Fibroblast of skin of scalp (primary cell): ENCODE measurements at places on chromosomes 4 and X.
A peak's percentile ranks its signal among the peaks of the same experiment; 100 is the strongest.

- no peak for DNase-seq
These were observed 12.2 kb downstream of the UCP1 start for GRCh38 chr4:140556372-140557085.

DNA sequence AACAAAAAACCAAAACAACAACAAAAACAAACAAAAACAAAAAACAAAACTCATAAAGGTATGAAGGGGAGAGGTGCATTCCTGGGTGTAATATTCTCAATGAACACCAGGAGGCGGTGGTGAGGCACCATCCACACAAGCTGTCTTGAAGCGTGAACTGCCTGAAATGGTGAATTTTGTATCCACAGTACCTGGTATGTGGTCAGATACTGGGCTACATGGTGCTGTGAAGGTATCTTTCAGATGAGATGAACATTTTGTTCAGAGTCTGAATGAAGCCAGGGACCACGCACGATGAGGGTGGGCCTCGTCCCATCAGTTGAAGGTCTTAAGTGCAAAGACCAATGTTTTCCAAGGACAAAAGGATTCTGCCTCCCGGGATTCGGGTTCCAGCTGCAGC lies 58.5 kb downstream of the ASMT start:
- no peak for DNase-seq

- peak; percentile 46 for DNase-seq
These were observed 47.8 kb upstream of the HSD17B10 start for GRCh38 chrX:53481816-53482465.

- DNase-seq = no peak
These were observed 970.1 kb downstream of the ADGRL3 start for GRCh38 chr4:62170235-62170634.

GRCh38 chrX:55754861-55755294 lies 37.3 kb downstream of the RRAGB start:
- no peak for DNase-seq

DNA sequence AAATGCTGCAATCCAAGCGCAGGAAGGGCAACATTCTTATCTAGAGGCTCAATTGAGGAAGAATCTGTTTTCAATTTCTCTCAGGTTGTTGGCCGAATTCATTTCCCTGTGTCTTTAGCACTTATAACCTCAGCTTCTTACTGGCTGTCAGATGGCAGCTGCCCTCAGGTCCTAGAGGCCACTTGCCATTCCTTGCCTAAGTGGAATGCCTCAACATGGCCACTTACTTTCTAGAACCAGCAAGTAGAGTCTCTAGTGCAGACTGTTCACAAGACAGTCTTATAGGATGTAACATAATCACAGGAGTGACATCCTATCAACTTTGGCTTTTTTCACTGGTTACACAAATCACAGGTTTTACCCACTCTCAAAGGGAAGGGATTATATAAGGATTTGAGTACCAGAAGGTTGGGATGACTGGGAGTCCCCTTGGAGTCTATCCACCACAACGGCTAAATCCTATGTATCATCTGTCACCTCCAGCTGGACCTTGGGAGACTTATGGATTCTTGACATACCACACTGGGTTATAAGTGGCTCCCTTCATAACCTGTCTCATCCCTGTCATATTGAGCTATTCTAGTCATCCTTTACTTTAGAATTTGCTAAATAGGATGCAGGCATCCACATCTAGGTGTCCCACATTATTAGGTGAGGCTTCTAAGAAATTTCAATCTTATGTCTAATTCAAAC lies 297.9 kb upstream of the CTSO start:
- peak; percentile 2 for DNase-seq

- peak; percentile 2 for DNase-seq
These were observed 159.6 kb downstream of the TET2 start for GRCh38 chr4:105306158-105306781.

DNA sequence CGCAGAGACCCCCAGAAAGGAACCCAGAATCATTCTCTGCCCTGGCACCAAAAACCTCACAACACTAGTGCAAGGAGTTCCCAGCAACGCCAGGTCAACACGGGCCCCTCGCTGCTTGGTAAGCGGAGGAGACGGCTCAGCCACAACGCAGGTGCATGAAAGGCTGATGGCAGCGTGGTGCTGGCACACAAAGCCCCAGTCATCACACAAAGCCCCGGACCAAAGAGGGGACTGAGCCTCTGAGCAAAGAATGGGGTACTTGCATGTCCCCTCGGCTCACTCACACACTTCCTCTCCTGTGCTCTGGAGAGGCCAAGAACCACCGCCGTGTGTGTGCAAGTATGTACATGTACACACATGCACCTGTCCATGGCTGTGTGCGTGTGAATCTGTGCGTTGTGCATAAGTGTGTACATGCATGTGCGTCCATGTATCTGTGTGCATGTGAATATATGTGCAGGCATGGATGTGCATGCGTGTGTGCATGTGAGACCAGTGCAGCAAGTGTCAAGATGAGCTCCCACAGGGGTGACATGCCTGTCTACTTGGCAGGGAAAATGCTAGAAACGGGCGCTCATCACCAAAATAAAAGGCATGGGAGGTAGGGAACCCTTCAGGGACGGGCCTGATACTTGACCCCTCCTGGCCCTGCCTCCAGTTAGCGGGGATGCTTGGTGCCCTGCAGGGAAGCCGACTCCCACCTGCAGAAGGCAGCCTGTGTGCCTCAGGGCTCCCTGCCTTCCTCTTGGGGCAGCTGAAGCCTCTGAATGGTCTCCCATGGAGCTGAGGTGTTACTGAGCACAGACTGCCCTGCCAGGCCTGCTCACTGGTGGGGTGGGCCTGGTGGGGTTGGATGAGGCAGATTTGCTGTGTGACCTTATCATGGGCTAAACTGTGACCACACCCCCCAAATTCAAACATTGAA lies 60.4 kb downstream of the ZFYVE28 start:
- no peak for DNase-seq

DNA sequence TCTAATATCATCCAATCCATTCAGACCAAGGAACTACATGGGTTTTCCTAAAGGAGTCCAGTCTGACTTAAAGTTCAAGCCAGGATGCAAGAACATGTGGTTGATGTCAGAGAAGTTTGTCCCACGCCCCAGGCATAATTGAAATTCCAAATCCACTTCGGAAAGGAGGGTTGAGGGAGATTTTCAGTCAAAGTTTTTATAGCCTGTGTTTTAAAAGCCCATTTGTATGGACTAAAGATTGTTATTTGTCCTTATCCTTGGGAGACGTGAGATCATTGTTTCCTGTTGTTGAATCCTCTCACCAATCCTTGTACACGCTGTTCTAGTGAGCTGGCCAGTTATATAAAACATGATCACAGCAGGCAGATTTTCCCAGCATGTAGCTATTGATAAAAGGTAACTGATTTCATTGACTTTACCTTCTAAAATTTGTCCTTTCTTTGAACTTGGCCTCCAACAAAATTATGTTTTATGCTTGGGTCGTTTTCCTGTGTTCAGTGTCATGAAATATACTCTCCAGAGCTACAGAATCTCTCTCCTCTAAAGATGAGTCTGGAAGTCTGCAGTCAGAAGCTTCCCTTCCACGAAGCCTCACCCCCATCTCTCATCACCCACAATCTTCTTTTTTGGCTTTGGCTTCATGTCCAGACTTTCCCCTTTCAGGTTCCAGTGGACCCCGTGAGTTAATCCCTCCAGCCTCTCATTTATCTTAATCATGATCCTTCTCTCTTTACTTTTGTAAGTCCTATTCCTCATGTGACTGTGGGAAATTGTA lies 92.9 kb downstream of the ATP10D start:
- DNase-seq = no peak

- no peak for DNase-seq
These were observed 34.6 kb downstream of the JAKMIP1 start for GRCh38 chr4:6165766-6166165.

GRCh38 chr4:151238477-151238876 lies 38.5 kb upstream of the PRSS48 start:
- DNase-seq = peak; percentile 20

DNA sequence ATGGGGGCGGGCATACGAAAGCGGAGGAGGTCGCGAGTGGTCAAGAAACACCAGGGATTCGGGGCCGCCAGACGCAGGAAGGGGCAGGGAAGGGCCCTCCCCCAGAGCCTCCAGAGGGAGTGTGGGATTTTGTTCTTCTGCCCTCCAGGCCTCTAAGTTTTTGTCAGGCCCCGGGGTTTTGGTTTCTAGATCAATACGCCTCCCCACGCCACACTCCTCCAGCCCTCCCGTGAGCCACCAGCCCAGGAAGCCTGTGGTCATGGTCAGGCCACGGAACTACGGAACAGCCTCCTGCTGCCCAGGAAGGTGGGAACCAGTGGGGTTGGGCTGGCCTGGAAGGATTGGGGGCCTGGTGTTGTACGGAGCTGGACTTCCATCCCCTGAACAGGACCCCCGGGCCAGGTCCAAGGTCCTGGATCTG lies 38.4 kb downstream of the CPLX1 start:
- DNase-seq = no peak

GRCh38 chr4:83618991-83619645 lies 83.2 kb downstream of the GPAT3 start:
- no peak for DNase-seq

DNA sequence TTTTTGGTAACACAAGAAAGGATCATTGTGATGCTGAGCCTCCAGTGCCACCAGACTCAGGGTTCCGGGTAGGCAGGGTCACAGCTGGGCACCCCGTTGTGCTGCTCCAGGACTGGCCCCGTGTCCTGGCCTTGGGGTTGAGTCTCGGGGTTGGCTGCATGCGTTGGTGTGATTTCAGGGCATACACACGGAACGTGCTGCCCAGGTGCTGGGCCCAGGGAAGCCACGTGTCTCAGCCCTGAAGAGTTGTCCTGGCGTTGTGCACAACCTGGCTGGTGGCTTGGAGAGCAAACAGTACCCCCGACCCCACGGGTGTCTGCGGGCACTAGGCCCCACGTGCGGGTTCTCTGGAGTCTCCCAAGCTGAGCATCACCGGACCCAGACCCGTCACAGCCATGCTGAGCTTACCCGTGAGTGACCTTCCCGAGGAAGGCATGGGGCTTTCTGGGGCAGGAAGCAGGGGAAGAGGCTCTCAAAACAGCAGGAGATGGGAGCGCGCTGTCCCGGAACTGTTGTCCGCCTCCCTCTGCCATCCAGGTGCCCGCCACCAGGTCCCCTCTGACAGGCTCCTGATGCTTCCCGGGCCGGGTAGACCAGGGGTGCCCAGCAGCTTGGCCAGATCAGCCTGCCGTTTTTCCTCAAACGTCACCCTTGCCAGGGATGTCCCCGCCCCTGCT lies 66.1 kb upstream of the ENPP6 start:
- DNase-seq = no peak

DNA sequence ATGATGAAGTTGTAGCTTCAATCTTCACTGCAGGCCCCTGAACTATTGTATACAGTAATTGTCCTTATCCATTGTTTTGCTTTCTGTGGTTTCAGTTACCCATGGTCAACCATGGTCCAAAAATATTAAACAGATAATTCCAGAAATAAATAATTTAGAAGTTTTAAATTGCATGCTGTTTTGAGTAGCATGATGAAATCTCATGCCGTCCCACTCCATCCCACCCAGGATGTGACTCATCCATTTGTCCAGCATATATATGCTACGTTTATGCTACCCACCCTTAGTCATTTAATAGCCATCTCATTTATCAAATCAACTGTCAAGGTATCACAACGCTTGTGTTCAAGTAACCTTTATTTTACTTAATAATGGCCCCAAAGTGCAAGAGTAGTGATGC lies 34.5 kb downstream of the IQCM start:
- peak; percentile 78 for DNase-seq

GRCh38 chrX:150234126-150234525 lies 129.0 kb upstream of the MAMLD1 start:
- DNase-seq = peak; percentile 74

DNA sequence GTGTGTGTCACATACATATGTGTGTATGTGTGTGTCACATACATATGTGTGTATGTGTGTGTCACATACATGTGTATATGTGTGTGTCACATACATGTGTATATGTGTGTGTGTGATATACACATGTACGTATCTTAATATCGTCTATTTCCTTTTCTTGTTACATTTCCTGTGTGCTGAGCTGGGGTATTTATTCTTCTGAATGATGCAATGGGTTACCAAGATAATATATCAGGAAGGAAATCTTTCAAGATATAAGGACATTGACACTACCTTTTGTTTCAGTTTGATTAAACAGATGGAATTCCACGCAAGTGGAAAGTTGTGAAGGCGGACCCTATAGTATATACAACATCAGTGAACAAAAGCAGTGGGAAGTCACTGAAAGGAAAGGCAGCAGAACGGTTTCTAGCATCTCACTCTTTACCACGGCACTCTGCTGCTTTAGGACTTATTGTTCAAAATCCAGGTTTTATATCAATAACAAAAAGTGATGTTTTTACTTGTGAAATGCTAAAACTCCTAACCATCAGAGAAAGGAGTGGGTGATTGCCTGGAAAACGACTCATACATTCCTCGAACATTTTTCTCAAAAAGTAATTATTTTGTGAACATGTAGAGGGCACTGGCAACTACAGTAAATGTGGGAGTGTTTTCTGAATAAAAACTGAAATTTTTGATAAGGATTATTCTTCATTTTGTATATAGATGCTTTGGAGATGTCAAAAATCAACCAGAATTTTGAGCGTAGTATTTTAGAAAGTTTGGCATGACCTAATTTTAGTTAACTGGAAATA lies 43.1 kb upstream of the IL21 start:
- DNase-seq = peak; percentile 56

- DNase-seq = no peak
These were observed 91.0 kb downstream of the MID1 start for GRCh38 chrX:10529344-10529743.

DNA sequence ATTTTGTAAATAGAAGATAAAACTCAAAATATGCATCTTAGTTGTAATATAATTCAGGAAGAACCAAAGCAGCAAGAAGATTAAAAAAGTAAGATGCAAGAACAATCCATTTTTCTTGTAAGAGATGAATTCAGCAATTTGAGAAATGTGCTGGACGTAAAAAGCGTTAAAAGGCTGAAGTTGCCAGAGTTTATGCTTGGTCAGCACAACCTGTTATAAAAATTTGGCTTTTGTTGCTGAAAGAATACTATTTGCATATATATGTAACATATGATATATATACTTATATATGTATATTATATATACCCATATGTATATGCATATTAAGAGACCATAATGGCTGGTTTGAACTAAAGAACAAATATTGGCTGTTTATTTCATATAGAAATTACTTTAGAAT lies 449.6 kb upstream of the FAM241A start:
- no peak for DNase-seq

GRCh38 chr4:115149106-115149505 lies 35.7 kb upstream of the NDST4 start:
- DNase-seq = no peak

DNA sequence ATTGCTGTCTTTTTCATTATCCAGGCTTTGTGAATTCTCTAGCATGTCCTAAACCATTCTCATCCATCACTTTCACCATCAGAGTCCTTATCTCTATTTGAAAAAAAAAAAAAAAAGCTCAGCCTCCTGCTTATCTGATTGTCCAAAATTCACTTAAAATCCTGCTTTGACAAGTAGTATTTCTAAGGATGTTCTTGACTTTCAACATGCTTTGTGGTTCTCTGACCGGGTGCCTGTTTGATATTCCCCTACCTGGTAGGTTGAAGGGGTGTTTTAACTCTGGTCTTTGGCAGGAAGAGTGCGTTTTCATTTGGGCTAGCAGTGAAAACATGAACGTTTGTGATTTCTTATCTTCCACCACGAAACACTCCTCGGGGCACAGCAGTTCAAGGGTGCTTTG lies 17.3 kb upstream of the BBS12 start:
- DNase-seq = no peak
